ENCODE measurements at places on chromosomes 16 and 17.

DNA sequence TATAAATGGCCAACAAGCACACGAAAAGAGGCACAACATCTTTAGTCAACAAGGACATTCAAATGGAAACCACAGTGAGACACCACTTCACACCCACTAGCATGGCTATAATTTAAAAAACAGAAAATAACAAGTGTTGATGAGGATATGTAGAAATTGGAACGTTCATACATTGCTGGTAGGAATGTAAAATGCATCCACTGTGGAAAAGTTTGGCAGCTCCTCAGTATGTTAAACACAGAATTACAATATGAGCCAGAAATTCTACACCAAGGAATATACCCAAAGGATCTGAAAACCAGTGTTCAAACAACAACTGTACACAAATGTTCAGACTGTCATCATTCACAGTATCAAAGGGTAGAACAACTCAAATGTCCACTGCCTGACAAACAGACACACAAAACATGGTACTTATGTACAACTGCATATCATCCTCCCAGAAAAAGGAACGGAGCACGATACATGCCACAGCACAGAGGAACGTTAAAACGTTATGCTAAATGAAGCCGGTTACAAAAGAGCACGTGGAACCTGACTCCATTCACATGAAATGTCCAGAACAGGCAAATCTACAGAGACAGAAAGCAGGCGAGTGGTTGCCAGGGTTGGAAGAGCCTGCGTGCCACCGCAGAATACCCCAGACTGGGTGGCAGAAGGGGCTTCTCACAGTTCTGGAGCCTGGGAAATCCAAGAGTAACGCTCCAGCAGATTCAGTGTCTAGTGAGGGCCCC lies 32.8 kb upstream of the METRNL start:
- DNase-seq = no peak

DNA sequence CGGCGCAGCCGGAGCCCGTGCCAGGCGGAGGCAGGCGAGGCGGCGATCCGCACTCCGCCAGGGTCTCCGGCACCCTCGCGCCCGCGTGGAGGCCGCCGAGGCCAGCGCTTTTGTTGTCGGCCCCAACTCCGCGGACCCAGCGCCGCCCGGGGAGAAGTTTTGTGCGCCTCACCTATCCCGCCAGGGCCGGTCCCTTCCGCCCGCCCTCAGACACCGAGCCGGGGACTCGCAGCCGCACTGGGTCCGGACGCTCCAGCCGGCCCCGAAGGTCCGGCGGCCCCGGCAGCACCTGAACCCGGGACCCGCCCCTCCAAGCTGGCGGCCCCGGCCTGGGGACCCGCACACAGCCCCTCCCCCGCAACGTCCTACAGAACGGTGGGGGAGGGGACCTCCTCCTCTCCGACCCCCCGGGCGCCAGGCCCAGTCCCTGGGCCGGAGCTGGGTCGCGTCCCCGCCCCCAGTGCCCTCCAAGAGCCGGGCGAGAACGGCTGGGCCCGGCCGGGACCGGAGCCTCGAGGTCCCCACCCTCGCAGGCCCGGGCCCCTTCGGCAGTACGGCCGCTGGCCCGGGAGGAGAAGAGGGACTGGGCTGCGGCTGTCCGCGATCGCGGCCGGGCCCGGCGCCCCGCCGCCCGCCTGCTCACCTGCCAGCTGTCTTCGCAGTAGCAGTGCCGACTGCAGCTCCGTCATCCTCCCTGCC lies 698 bp downstream of the UBE2G1 start:
- DNase-seq = peak; percentile 58

GRCh38 chr16:72903176-72903575 lies 144.8 kb downstream of the ZFHX3 start:
- DNase-seq = no peak

DNA sequence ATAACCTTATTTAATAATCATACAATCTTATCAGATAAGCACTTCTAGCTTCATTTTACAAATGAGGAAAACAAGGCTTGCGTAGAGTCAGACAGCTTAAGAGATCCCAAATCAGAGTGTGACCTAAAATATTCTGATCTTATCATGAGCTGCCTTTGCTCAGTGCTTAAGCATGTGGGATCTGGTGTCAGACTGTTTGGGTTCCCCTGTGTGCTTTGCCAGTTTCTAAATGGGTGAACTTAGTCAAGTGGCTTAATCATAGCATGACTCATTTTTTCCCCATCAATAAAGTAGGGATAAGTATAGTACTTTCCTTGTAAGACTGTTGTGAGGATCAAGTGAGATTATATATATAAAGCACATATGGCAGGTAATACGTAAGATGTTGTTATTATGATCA lies 612.6 kb upstream of the C16orf82 start:
- DNase-seq = no peak

- peak; percentile 67 for DNase-seq
These were observed 132.2 kb upstream of the MPHOSPH6 start for GRCh38 chr16:82302042-82302727.

- peak; percentile 49 for DNase-seq
These were observed 4.3 kb downstream of the SPPL2C start for GRCh38 chr17:45848868-45849535.

Data from left ventricle myocardium superior (tissue), 1 donor.